ENCODE measurements at places on chromosomes 6 and 20.
A peak's percentile ranks its signal among the peaks of the same experiment; 100 is the strongest.

DNA sequence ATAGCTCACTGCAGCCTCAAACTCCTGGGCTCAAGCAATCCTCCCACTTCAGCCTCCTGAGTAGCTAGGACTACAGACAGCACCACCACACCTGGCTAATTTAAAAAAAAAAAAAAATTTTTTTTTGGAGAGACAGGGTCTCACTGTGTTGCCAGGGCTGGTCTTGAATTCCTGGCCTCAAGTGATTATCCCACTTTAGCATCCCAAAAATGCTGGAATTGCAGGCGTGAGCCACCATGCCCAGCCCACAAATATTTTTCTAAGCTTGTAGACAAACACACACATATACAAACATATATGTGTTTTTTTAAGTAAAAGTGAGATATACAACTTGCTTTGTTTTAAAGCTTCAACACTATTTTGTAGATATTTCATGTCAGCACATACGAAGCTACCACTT is 10.8 kb downstream of the HSPA12B start:
- no peak for DNase-seq

DNA sequence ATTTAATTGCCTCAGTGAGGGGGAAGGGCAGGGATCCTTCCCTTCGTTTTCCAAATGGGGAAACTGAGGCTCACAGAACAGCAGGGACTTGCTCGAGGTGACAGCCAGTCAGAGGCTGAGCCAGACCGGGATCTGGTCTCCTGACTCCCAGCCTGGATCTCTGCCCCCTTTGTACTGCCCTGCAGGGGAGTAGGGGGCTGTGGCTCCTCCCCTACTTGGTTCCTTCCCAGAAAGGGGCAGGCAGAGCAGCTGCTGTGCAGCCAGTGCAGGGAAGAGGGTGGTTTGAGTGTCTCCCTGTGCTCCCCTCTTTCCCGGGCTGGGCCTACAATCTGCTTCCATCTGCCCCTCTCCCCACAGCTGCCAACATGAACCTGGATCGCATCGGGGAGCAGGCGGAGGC is 37.6 kb downstream of the UQCC2 start:
- DNase-seq, result no peak

DNA sequence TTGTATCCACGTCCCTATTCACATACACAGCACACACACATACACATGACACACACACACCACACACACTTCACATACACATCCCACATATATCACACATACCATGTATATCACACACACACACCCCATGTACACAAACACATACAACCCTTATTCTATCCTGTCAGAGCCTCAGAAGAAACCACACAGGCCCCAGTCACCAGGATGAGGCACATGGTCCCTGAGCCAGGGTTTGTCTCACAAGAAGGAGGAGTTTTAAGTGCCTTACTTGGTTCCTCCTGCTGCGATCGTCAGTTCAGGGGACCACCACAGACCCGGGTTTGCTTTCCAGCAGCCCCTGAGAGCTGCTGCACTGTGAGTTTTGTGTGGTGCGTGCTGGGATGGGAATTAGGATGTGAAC is 23.6 kb downstream of the BFSP1 start:
- no peak for DNase-seq

- peak; percentile 100 for DNase-seq
These were observed 1.1 kb downstream of the PLTP start for GRCh38 chr20:45910670-45911485.

DNA sequence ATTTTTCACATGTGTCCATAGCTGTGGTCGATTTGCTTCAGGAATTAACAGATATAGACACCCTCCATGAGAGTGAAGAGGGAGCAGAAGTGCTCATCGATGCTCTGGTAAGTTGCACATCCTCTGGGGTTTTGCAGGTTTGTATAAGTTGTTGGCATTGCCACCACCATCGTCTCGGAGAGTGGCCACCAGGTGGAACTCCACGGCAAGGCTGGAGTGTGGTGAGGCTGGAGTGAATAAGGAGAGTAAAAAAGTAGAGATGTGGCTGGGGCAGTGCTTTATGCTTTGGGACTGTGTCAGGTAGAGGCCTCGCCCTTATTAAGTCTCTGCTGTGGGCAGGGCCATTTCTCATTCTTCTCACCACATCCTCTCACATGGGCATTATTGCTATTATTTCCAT is 63.7 kb downstream of the CTNNBL1 start:
- no peak for DNase-seq

DNA sequence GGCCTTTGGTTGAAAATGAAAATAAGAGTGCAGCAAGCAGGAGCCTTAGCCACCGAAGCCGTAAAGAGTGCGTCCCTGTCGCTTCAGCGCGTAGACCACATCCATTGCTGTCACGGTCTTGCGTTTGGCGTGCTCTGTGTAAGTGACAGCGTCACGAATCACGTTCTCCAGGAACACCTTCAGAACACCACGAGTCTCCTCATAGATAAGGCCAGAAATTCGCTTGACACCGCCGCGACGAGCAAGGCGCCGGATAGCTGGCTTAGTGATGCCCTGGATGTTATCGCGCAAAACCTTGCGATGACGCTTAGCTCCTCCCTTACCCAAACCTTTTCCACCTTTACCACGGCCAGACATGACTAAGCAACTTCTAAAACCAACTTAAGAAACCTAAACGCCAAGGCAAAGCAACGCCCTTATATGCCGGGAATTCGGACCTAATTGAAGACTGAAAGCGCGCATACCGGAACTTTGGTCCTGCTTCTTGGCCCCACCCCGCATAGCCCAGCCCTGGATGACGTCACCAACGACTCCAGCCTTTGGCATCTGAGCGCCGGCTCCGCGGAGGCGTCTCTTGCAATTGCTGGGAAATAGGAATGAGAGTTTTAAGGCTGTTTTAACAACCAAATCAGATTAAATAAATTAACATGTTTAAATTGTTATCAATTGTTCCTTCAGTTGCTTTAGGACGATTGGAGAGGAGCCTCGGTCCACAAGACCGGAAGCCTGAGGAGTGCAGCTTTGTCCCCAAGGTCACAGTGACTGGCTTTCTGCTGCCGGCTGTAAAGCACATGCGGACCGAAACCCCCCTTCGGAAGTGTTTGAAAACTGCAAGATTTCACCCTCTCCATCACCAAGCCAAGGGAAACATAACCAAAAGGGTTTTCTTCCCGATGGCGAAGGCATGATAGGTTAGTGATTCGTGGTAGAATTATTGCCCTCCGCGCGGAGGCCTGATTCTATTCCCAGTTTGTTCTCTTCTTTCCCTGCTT is 79.6 kb upstream of the BTN3A2 start:
- peak; percentile 99 for DNase-seq

- DNase-seq, result no peak
These were observed 75.0 kb downstream of the ISM1 start for GRCh38 chr20:13296070-13296469.

DNA sequence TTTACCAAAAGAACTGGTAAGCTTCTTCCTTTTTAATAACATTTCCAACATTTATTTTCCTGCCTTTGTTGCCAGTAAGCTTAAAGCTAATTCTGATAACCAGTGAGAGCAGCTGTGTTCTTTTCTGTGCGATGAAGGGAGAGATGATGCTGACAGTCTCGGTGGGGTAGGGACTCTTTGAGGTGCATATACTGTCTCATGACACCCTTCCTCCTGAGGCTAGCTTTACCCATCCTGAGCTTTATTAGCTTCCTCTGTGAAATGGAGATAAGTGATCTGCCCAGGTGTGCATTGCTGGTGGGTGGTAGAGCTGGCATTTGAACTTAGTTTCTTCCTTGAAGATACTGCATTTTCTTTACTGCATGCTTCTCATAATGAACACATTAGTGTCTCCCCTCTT is 92.5 kb downstream of the LRRC1 start:
- DNase-seq, result no peak

DNA sequence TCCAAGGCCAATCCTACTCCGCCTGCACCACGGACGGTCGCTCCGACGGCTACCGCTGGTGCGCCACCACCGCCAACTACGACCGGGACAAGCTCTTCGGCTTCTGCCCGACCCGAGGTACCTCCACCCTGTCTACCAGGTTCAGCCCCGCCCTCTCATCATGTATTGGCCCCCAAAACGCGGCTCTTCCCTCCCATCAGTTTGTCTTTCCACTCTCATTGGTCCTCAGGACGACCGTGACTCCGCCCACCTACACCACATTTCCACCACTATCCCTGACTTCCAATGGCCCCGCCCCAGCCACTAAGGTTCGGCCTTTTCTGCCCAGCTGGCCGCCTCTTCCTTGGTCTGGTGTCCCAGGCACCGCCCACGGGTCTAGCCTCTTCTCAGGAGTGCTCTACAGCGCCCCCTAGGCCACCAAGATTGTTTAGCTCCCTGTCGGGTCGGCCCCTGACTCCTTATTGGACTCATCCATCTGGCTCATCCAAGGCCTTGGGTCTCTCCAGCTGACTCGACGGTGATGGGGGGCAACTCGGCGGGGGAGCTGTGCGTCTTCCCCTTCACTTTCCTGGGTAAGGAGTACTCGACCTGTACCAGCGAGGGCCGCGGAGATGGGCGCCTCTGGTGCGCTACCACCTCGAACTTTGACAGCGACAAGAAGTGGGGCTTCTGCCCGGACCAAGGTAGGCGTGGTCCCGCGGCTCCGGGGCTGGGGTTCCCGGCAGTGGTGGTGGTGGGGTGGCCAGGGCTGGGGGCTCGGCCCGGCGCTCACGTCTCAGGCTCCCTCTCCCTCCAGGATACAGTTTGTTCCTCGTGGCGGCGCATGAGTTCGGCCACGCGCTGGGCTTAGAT is 3.1 kb downstream of the MMP9 start:
- peak; percentile 30 for DNase-seq

GRCh38 chr6:142945049-142945445 is at the start of gene HIVEP2:
Gene HIVEP2, minus strand, starts transcription at chr6:142945176. Its CDS starts 170,438 bp downstream, at chr6:142774738.
- peak; percentile 87 for DNase-seq
